ENCODE measurements at places on chromosomes 12 and 14.

DNA sequence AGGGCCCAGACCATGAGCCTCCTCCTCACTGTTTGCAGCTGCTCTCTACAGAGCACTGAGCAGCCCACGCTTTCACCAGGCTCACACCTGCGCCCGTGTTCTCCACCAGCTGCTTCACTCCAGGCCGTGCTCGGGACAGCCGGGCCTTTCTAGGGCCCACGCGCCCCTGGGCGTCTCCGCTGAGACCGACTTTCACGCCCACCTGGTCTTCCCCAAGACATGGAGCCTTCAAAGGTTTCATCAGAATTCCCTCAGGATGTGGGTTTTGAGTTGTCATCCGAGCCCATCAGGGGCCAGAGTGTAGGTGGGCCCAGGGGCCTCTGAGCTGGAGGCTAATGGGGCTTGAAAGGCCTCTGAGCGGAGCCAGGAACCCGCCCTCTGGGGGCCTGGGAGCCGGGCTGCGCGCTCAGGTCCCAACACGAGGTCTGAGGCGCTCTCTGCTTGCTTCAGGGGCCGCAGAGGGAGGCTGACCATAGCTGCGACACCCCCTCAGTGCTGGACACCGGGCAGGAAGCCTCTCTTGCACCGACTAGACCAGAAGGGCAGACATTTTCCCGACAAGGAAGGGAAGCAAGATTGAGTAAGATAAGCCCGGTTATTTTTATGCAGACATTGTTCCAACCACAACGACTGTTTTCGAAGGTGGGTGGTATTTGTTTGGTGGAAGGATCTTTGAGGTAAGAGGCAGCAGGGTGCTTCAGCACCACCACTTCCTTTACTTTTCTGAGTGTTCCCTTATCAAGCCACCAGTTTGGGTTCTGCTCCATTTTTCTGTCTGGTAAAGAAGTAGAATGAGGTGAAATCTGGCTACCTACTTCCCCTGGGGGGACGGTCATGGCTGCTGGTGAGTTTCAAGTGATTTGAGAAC lies 125.0 kb upstream of the FUT8 start:
- DNase-seq = peak; percentile 28

GRCh38 chr14:38280081-38280480 lies 24.2 kb upstream of the CLEC14A start:
- no peak for DNase-seq

GRCh38 chr12:40378691-40379090 lies 153.9 kb downstream of the LRRK2 start:
- no peak for DNase-seq

DNA sequence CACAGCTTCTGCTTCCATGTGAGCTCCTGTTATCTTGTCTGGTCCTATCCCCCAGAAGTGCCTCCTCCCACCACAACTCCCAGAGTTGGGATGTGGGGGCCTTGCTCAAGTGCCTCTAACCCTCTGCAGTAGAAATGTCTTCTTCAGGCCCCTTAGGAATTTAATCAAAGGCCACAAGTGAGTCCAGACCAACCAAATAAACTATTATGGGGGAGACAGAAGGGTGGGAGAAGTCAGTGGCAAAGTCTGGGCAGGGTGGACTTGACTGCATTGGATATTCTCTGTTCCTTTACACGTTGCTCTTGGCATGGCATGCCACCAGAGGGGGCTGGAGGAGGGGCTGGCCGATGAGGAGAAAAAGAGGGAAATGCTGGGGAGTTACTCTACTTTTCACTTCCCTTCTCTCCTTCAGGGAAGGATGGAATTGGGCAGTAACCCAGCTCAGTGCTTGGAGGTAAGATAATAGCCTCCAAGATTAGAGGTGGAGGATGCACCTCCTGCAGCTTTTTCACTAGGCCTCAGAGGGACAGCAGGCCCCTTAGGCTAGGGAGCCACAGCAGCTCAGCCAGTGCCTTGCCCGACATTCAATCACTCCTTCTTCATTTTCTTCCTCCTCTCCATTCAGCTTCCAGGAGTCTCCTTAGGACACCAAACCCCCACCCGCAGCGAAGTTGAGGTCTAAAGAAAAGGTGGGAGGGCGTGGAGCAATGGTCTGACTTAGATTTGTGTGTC lies 1.2 kb upstream of the AP1G2 start:
- DNase-seq = peak; percentile 43

GRCh38 chr12:79655036-79655435 lies 35.7 kb downstream of the PAWR start:
- DNase-seq = no peak

- DNase-seq = peak; percentile 68
These were observed 36.6 kb downstream of the DCAF4 start for GRCh38 chr14:72962829-72963312.

- DNase-seq = no peak
These were observed 160.9 kb downstream of the RIMBP2 start for GRCh38 chr12:130555221-130555620.

GRCh38 chr12:56253091-56253490 lies 5.1 kb downstream of the ANKRD52 start:
- DNase-seq = no peak

GRCh38 chr14:47103771-47104170 lies 452.2 kb upstream of the RPL10L start:
- no peak for DNase-seq

DNA sequence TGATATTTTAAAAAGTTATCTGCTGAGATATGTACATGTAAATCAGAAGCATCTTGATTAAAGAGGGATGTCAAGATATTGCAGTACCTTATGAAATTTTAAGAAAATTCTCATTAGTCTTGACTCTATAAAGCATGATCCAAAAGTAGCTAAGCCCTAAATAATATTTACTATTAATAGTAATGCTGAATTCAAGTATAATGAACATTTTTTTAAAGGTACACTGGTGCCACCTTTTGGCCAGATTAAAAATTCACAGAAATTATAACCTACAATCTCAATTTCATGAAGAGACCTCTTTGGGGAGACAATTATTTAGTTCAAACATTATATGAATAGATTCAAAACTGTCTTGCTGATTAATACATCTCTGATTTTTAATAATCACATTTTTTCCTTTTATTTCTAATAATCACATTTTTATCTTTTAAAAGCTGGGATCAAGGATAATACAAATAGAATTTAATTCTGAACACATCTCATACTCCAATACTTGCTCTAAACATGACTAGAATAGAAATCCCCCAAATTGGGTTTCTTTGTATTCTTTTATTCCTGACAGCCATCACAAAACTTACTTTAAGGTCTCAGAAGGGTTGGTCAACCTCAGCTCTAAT lies 13.4 kb downstream of the AKAP5 start:
- DNase-seq = no peak

GRCh38 chr12:25387732-25388050 lies 137.0 kb upstream of the KRAS start:
- DNase-seq = no peak

- DNase-seq = peak; percentile 63
These were observed 6.3 kb upstream of the NFE2 start for GRCh38 chr12:54306925-54307741.

DNA sequence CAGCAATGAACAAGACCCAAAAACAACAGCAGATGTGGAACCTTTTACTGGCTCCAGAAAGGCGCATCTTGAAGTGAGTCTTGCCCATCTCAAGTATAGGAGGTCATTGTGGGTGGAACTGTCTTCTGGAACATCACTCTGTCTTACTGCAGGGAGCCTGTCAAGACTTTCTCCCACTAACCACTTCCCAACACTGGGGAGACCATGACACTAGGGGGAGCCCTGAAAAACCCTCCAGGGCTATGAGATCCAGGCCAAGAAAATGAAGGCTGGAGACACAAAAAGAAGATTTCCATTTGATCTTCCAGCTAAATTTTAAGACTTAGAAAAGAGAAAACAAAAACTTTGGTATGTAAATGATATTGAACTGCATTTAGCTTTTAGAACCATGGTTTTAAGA lies 13.5 kb upstream of the ATG14 start:
- DNase-seq = no peak

GRCh38 chr14:103348154-103348553 lies 14.1 kb downstream of the EIF5 start:
- DNase-seq = no peak

DNA sequence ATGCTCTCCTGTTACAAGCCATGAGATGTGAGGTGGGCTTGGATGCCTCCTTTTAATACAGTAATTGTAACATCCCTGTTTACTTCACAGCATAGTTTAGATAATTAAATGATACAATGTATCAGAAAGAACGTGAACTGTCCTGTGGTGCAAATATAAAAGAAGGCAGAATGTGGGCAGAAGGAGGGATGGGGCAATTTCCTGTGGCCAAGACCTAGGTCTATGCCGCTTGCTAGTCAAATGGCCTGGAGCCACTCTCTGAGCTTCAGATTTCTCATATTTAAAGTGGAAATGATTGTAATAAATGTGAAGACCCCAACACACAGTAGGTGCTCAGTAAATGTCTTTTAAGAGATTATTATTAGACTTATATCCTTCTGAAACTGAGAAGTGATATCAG lies 24.0 kb upstream of the EVL start:
- DNase-seq = no peak

GRCh38 chr12:113861708-113862312 lies 104.3 kb downstream of the RBM19 start:
- DNase-seq = peak; percentile 59

- no peak for DNase-seq
These were observed 9.4 kb downstream of the PPP1R12A start for GRCh38 chr12:79925492-79925891.

DNA sequence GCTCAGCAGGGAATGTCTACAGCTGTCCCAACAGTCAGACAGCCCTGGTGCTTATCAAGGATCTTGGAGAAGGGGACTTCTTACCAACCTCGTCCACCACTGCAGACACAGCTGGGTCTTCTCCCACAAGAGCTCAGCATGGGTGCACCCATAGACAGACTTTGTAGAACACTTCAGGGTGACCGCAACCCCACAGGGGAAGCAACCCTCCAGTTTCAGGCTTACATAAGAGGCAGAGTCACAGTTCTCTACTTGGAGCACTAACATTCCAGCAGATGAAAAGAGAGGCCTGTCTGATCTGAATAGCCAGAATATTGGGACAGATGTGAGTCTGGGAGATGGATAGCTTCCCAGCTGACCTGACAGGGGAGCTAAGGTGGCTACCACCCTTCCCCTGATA lies 3.5 kb upstream of the CLEC1A start:
- no peak for DNase-seq

DNA sequence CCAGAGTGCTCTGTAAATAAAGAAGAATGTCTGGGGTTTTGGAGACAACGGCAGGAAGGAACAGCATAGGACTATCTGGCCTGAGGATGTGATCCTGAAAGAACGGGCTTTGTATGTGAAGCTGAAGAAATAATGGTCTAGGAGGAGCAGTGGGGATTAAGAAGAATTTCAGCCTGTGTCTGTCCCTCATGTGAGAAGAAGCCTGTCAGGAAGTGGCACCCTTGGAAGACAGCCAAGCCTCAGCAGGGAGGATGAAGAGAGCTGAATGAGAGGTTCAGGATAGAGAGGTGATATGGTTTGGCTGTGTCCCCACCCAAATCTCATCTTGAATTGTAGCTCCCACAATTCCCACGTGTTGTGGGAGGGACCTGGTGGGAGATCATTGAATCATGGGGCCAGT lies 56.9 kb upstream of the TCL1A start:
- DNase-seq = no peak

GRCh38 chr14:63362389-63362819 lies 43.7 kb upstream of the GPHB5 start:
- no peak for DNase-seq

- no peak for DNase-seq
These were observed 176.0 kb downstream of the CHST11 start for GRCh38 chr12:104632724-104633201.

DNA sequence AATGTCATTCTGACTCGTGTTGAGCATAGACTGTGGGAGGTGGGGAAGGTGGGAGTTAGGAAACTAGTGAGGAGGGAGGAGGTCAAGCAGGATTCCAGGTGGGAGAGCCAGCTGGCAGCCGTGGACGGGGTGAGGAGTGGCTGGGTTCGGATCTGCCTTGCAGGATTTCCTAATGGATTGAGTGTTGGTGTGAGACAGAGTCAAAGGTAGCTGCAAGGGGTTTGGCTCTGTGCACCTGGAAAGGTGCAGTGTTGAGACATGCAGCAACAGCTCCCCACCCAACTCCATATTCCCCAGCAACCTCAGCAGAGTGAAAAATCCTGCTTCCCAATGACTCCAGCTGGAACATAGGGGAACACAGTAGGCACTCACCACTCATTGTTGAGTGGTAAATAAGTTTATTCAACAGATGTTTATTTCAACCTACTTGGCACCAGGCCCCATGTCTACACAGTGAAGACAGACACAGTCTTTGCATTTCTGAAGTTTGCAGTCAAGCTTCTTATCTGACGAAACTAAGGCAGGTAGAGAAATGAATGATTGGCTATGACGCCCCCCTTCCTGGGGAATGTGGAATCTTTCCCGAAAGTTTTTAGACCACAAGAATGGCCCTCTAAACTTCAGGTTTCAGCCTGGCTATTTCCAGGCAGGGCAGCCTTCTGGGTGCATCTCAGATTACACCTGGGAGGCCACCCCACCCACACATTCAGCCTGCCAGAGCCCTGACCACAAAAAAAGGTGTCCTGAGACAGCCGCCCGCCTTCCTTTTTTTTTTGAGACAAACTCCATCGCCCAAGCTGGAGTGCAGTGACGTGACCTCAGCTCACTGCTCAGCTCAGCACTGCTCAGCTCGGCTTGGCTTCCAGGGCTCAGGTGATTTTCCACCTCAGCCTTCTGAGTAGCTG lies 37.9 kb upstream of the PLEKHG6 start:
- peak; percentile 69 for DNase-seq

DNA sequence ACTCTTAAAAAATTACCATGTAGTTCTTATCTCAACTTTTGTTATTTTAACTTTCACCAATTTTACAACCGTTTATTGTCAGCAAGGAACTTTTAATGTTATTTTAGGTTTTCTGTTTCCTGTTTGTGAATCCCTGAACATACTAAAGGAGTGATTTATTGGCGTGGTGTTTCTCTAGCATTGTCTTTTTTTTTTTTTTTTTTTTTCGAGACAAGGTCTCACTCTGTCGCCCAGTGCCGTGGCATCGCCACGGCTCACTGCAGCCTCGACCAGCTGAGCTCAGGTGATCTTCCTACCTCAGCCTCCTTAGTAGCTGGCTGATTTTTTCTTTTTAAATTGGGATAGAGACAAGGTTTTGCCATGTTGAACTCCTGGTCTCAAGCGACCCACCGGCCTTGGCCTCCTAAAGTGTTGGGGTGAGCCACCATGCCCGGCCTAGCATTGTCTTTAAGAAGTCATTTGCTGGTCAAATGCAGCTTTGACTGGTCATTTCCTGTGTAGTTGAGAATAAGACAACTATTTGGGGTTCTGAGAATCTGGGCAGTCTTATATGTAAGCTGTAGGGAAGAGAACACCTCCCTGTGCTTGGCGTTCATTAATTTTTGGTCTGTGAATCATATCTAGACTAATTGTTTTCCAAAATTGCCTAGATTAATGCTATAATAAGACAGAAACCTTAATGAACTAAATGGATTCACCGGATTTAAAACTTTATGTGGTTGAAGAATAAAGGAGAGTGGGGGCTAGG lies 2.1 kb downstream of the WASHC4 start:
- DNase-seq = no peak

GRCh38 chr12:49055978-49056754 lies 4.4 kb downstream of the KMT2D start:
- peak; percentile 79 for DNase-seq

- DNase-seq = no peak
These were observed 4.3 kb downstream of the AMN1 start for GRCh38 chr12:31724557-31724956.
